ENCODE measurements at places on chromosomes 12 and 14. TPM values are rescaled to one million over a fixed set of nuclear protein-coding genes. Genes with fewer than 3 reads are reported as not detected.

Gene METTL3
- total RNA-seq: 31.5 TPM

Gene INHBE
- total RNA-seq: 0.17 TPM

Gene FSCB
- not detected for total RNA-seq

Gene ASB2
- not detected for total RNA-seq

Gene NTF3
- 1.3 TPM for total RNA-seq

Gene LTBR
- not detected for total RNA-seq

Gene TMPO
- total RNA-seq: 265 TPM

Gene VDR
- 2.5 TPM for total RNA-seq

Gene CIROP
- not detected for total RNA-seq

Gene NANOG
- total RNA-seq: not detected

Gene TRHDE
- 0.05 TPM for total RNA-seq

Gene CCDC175
- total RNA-seq: not detected

Gene ACADS
- total RNA-seq: 1.8 TPM

Gene C12orf50
- total RNA-seq: not detected

Gene TSPAN8
- total RNA-seq: 55.8 TPM

Gene DHH
- not detected for total RNA-seq

Gene KRT7
- 16.1 TPM for total RNA-seq

Gene PRPH
- total RNA-seq: 6.9 TPM

Gene TEAD4
- 17.2 TPM for total RNA-seq

Gene MGAT4C
- total RNA-seq: not detected

Gene FGF23
- not detected for total RNA-seq

Gene TBX3
- total RNA-seq: 3.3 TPM

Gene NELL2
- total RNA-seq: 0.72 TPM

Gene ALDH6A1
- 5.2 TPM for total RNA-seq

Gene SOAT2
- 0.17 TPM for total RNA-seq

Gene SDS
- not detected for total RNA-seq

Gene MMP19
- total RNA-seq: 4.2 TPM

Gene C3AR1
- 0.12 TPM for total RNA-seq

Gene TEX52
- not detected for total RNA-seq

Gene CCDC198
- total RNA-seq: not detected

Gene PRH2
- total RNA-seq: not detected

Gene SIRT4
- 1.4 TPM for total RNA-seq

Gene ABCC9
- 0.02 TPM for total RNA-seq

Gene CLEC14A
- total RNA-seq: not detected

Gene GZMH
- not detected for total RNA-seq

Gene BEST3
- total RNA-seq: 0.31 TPM

Gene ACOT2
- total RNA-seq: 14.5 TPM

Gene TOMM20L
- not detected for total RNA-seq

Gene LRRK2
- 3.6 TPM for total RNA-seq

Measured in A172 (cell line).